ENCODE measurements at places on chromosomes 5 and 9.

DNA sequence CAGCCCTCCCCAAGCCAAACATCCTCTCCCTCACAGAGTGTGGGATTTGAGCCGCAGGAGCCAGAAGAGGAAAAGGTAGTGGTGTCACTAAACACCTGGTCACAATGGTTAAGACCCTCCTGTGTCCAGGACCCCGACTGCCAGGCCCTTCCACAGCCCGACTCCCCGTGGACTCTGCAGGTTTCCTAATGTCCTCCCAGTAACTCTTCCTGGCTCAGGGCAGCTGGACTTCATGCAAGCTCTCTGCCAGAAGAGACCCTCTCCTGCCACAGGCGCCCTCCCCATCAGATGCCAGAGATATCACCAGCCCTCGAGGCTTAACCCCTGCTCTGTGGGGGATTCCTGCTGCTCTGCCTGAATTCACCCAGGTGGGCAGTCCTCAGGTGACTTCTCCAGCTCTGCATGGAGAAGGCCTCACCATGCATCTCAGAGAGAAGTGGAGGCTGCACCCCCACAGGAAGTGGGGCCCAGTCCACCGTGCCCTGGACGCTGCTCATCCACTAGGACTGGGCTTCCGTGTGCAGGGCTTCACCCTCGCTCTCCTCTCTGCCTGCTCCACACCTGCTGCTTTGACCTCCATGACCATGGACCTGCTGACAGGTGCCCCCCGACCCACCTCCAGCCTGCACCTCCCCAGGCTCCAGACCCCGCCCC is 111.2 kb downstream of the ADAMTS2 start:
- DNase-seq: no peak

GRCh38 chr5:82882316-82882715 is 194.9 kb downstream of the TMEM167A start:
- DNase-seq: no peak

DNA sequence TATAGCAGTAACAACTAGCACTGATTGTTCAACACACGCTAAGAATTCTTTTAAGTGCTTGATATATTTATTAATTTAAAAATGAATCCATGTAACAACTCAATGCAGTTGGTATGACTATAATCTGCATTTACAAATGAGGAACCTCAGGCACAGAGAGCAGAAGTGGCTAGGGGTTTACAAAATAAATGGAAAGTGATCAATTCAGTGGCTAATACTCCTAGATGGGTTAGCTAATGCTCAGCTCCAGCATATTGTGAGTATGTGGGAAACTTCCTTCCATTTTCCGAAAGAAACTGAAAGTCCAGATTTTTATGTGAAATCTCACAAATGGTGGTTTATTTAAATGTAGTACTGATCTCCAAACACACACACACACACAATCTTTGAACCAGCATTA is 128.0 kb downstream of the RFX3 start:
- no peak for DNase-seq

GRCh38 chr5:140216478-140217074 is 41.6 kb downstream of the CYSTM1 start:
- DNase-seq: no peak

DNA sequence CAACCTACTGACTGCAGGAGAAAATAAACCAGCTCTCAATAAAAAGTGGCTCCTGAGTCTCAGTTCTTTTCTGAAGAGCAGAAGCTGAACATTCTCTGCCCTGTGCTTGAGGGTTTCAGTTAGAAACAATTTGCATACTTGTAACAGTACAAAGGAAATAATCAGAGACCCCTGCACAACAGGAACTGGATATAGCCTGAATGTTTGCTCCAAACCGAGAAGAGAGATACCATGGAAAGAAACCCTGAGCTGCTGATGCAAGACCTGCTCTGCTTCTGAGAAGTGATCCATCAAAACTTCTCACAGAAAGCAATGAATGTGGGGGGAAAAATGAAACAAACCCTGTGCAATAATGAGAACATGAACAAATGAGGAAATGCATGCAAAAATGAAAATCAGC is 592.9 kb downstream of the SEMA5A start:
- DNase-seq: no peak

Data from CD4-positive, alpha-beta T cell treated with Interferon gamma for 1 hour (primary cell).